ENCODE measurements at places on chromosomes 4 and X.

DNA sequence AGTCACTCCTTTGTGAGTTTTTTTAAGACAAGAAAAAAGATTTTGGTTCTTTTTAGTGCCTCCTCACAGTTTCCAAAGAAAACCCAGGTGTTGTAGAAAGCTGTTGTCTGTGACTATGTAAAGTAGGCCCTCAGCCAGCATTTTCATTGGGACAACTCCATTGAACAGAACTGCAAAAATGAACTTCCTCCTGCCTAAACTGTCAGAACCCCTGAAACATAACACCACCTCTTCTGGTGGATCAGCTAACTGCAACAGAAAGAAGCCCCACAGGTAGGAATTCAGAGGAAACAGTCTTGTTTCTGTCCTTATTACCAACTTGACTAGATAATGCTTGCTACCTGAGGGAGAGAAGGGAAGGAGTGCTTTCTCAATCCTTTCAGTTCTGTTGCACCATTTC, 3.4 kb upstream of the ATP11C start:
- DNase-seq: no peak

DNA sequence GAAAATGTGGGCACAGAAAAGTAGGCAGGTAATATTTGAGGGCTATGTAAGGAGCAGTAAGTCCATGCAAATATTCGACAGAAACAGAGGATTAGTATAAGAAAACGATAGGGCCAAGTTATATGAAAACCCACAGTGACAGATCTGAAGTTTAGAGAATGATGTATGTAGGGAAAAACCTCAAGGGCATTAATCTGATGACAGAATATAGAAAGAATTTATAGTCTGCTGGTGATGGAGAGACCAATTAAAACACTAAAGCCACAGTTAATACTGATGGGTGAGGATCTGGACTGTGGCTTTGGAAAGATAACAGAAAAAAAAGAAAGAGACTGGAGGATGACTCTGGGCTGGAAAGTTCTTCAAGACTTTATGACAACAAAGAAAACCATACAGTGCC, 169.7 kb downstream of the PALLD start:
- DNase-seq: no peak

GRCh38 chr4:183407635-183408464, 36.6 kb upstream of the CDKN2AIP start:
- DNase-seq: no peak

DNA sequence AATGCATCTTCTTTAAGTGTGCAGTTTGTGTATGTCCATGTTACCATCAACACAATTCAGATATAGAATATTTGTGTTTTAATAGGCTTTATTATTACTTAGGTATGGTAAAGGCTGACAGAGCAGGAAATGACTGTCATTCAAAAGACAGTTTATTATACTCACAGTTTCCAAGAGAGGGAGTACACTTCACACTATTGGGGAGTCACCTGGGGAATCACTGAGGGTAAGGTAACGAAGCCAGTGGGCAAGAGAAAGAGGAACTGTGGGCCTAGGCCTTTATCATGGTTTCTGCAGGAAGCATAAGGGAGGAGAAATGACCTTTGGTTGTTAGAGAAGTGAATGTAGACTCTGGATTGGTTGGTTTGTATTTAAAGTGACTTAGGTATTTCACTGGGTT, 235.1 kb upstream of the HCCS start:
- DNase-seq: no peak

DNA sequence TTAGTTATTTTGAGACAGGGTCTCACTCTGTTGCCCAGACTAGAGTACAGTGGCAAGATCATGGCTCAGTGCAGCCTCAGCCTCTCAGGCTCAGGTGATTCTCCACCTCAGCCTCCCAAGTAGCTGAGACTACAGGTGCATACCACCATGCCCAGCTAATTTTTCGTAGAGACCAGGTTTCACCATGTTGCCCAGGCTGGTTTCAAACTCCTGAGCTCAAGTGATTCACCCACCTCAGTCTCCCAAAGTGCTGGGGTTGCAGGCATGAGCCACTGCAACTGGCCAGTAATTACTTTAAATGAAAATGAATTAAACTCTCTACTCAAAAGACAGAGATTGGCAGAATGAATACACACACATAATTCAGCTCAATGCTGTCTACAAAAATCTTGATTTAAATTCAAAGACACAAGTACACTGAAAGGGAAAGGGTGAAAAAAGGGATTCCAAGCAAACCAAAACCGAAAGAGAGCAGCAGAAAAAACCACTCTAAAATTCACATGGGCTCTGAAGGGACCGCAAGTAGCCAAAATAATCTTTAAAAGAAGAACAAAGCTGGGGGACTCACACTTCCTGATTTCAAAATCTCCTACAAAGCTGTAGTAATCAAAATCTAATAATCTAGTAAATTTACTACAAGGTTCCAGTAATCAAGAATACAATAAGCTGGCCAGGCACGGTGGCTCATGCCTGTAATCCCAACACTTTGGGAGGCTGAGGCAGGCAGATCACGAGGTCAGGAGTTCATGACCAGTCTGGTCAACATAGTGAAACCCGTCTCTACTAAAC, 11.8 kb upstream of the SPON2 start:
- no peak for DNase-seq

DNA sequence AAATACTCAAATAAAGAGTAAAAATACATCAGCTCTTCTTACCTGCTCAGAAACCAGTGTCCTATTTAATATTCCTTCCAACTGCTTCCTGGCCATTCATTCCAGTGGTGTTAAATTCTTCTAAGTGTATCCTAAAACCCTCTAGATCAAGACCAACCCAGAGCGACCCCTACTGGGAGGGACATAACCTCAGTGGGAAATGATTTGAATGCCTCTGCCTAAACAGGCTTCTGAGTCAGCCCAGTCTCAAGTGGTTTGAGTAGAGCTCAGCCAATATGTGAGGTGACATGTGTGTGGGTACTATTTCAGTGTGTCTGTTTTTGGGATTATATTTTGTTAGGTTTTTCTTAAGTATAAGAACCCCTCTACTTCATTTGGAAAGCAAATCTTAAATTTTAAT, 133.6 kb upstream of the ARHGEF9 start:
- peak; percentile 11 for DNase-seq

GRCh38 chr4:139278912-139279759, 889 bp downstream of the MGARP start:
- no peak for DNase-seq

- no peak for DNase-seq
Measured at GRCh38 chrX:83593634-83594294, 85.7 kb downstream of the POU3F4 start.

GRCh38 chr4:76308548-76308947, 2.0 kb downstream of the STBD1 start:
- no peak for DNase-seq

GRCh38 chr4:104365618-104366017, 129.1 kb downstream of the CXXC4 start:
- DNase-seq: no peak

DNA sequence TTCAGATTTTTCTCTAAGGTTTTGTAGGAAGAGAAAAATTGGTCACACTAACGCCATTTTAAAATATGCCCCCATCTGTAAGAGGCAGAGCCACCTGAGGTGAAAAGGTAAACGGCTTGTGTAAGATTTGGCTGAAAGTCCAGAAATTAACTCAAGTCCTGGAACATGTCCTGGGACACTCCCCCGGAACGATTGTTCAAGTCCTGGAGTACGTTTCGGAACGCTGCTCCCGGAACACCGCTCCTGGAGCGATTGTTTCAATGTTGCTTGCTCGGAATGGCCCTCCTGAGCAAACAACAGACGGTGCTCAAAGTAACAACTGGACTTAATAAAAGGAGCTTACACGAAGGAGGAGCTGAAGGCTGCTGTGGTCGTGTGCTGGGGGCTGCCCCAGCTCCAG, 796.5 kb upstream of the SLIT2 start:
- DNase-seq: no peak

DNA sequence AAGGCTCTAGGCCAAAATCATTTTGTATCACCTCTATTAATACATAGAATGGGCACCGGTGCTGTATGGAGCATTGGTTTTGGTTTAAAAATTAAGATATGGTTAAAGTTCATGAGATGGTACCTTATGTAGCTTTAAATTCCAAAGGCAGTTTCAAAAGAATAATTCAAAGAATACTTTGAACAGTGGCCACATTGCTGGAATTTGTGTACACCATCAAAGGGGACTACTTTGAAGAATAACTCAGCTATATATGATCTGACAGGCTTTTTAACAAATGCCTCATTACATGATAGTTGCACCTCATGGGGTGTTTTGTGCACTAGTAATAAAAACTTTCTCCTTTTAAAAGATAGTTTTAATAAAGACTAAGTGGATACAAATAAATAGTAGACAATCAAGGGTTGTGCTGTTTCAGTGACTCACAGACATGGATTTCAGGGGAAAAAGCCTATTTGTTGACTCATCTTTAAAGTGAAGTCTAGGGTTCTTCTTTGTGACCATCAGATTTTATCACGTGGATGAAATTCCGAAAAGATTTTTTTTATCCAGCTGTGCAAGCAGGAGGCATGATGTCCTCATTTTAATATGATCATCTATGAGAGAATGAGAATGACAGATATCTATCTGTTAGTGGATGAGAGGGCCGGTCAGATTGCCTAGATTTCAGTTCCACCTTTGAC, 12.8 kb downstream of the MTM1 start:
- peak; percentile 1 for DNase-seq

DNA sequence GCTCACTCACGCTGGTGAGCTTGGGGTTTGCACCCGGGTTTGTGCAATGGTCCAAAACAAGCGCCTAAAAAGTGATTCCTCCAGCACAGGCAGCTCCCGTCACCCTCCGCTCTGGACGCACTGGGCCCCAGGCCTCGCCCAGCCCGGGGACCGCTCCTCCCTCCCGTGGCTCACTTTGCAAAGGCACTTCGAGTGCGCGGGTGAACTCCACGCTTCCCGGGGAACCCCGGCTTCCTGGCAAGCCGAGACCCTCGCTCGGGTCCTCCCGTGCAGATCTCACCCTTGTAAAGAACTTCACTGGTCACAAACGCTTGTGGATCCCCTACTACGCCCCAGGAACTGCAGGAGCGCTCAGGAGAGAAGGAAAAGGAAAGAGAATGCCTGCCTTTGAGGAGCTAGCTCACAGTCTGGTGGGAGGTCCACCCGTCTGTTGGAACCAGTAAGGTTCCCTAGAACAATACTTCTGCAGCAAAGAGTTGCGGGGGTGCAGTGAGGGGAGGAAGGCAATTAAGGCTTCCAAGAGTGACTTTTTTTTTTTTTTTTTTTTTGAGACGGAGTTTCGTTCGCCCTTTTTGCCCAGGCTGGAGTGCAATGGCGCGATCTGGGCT, at the start of gene CTPS2:
Gene CTPS2 (minus strand): TSS at position 122 of the 608 bp plus-strand sequence. CDS start 9,767 bp downstream, outside the sequence.
- DNase-seq: no peak

DNA sequence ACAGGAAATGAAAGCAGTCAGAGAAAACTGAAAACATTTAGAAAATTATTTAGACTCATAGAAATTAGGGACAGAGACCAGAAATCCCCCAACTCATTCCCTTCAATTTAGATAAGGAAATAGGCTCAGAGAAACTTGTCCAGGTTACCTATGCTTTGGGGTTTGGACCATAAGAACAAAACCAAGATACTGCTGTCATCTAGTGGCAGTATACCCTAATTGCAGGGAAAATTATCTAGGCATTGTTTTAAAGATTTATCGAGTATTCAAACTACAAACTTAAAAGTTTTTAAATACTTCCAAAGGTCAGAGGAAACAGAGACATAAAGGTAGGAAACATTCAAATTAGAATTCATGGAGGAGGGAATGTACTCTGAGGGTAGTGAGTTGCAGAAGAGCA, 67.0 kb upstream of the KLHL13 start:
- DNase-seq: no peak

GRCh38 chr4:169103966-169104412, 93.9 kb upstream of the CBR4 start:
- DNase-seq: no peak

GRCh38 chr4:101753721-101754120, 36.8 kb upstream of the BANK1 start:
- peak; percentile 10 for DNase-seq

- no peak for DNase-seq
Measured at GRCh38 chr4:156521631-156522030, 450.0 kb downstream of the PDGFC start.

DNA sequence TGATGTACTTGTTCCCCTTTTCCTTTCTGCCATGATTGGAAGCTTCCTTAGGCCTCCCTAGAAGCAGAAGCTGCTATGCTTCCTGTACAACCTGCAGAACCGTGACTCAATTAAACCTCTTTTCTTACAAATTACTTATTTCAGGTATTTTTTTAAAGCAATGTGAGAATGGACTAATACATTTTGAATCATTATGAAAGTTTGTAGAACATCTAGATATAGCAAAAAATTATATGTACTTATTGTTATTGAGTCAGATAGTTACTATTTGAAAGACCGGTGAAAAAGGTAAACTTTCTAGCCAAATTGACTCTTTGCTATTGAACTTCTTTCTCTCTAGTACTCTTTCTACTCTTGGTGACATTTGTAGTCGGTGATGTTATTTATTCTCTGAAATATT, 777.3 kb upstream of the GALNTL6 start:
- no peak for DNase-seq

DNA sequence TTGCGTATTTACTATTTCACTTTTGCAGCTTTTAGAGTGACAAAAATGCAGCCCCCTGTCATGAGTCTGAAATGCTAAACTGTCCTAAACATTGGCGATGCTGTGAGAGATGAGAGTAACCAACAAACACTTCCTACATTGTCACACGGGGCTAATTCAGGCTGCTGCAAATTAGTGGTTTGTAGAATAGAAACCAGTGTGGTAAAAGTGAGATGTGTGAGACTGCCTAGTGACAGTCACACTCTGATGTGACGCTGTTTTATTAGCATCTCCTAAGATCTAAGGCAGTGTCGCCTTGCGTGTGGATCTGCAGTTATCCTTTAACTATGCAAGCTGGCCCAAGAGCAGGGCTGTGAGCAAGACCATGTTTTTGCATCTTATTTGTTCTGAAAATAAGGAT, 800.2 kb upstream of the TENM3 start:
- DNase-seq: no peak

DNA sequence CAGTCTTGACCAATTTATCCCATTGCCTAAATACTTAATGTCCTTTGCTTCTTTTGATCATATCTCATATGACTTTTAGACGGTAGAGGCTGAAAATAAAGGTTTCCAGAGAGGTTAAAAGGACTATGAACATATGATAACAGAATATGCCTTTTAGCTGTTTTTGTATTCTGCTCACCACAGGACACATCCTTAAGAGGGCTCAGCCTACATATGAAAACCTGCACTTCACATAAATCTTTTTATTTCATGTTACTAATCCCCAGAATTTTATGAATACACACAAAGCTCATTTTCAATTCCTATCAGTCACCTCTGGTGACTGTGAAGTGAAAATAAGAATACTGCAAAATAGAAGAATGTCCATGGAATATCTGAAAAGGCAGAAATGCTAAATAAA, 92.0 kb downstream of the GPM6A start:
- DNase-seq: no peak

- DNase-seq: no peak
Measured at GRCh38 chr4:16337936-16338335, 111.7 kb upstream of the TAPT1 start.

- no peak for DNase-seq
Measured at GRCh38 chr4:82381661-82382296, 8.0 kb upstream of the HNRNPD start.

DNA sequence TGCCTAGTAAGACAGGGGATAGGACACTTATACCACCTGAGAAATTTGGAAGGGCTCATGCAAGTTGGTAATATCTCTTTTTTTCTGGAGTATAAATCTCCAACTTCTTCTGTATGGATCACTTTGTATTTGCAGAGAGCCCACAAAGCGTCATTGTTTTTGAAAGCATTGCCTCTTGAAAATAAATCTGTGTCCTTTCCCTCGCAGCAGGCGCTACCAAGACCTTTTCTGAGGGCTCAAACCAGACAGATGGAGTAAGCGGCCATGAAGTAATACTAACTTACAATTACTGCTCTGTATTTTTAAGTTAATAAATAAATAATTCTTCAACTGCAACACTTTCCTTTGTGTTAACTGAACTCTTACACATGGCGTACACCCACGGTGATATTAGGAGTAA, 56.0 kb upstream of the FBXW7 start:
- DNase-seq: no peak

Data from amniotic stem cell (primary cell).